ENCODE measurements at places on chromosomes 2 and 18.

GRCh38 chr2:218383892-218384519, 1.9 kb downstream of the SLC11A1 start:
- no peak for DNase-seq

GRCh38 chr2:12931186-12931844, 214.6 kb downstream of the TRIB2 start:
- DNase-seq, result no peak

DNA sequence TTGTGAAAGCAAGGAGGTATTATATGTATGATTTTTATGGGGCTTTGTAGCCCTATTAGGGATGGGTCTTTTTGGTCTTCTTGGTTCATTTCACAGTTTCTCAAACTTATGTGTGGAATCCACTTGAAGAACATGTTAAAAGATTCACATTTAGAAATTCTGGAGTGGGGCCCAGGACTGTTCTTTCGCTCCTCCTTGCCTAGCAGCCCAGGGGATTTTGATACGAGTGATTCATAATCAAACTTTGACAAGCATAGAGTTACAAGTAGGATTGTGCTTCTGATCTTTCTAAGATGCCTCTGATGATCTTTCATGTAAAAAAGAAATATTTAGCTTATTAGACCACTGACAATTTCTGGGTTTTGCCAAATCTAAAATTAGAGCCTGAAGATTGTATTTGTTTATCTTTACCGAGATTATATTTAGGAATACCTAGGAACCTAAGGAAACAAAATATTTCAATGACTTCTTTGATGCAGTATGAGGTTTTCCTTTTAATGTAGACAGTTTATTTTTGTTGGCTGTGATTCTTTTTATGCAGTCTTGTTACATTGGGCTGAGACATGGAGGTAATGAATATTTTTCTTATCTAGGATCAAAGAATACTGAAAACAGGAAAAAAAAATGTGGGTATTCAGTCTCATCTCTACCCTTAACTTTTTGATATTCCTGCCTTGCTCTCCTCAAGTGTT, 324.0 kb downstream of the PARD3B start:
- no peak for DNase-seq

DNA sequence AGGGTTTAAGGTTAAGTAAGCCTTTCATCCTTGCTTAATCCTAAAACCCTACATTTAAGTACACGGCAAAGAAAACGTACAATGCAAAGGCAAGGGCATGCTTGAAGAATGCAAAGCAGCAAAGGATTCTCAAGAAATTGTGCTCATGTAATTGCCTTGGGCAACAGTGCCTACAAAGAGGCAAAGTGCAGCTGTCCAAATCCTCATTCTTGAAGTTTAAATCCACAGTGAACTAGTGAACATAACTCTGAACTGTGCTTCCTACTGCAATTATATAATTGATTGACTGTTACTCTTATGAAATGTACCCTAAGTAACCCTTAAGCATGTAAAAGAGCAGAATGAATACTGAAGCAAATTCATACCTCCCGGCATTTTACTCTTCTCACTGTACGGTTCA, 85.4 kb downstream of the MAP3K20 start:
- no peak for DNase-seq

DNA sequence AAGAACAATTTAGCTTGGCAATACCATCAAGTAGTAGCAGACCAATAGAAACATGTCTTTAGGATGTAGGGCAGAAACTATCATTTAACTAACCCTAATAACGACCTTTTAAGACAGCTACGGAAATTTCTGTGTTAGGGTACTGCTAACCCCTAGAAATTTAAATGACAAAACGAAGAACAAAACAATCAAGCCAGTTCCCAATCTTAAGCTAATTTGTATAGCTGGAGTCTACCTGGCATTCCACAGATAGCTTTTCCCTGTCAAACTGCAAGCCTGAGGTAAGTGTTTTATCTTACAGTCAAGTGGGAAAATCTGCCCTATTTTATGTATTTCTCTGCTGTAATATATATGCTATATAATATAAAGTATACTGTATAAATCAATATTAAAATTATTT, 37.6 kb upstream of the CDKL4 start:
- DNase-seq, result no peak

GRCh38 chr18:48093104-48093503, 162.6 kb upstream of the SMAD2 start:
- no peak for DNase-seq
